ENCODE measurements at places on chromosomes 12 and 14.
A peak's percentile ranks its signal among the peaks of the same experiment; 100 is the strongest.

GRCh38 chr12:59874781-59875180 is 279.0 kb downstream of the SLC16A7 start:
- no peak for DNase-seq

DNA sequence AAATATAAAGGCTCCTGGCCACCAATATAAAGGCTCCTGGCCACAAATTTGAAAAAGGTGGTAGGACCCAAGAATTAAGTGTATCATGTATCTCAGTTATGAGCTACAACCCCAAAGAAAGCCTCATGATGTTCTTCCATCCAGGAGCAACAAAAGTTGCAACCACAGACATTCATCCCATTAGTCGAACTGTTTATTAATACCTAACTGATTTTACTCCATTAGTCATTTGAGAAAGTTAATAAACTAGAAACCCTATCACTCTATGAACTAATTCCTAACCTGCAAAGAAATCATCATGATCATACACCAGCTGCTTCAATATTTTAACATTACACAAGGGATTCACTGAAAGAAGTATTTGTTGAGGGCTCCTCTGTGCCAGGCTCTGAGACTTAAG is 253.2 kb upstream of the GRIP1 start:
- no peak for DNase-seq

DNA sequence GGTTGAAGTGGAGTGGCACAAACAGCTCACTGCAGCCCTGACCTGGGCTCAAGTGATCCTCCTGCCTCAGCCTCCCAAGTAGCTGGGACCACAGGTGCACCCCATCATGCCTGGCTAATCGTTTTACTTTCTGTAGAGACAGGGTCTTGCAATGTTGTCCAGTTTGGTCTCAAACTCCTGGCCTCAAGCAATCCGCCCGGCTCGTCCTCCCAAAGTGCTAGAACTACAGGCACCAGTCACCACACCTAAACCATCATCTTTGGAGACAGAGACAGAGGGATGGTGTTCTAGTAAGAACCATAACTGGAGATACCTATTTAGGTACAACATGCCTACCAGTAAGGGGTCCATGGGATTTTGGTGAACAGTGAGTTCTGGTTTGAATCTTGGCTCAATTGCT is 2.5 kb upstream of the DDX23 start:
- DNase-seq: no peak

- no peak for DNase-seq
These were observed 24.4 kb upstream of the CDK17 start for GRCh38 chr12:96424601-96425000.

GRCh38 chr12:107632246-107632645 is 53.4 kb upstream of the PWP1 start:
- DNase-seq: no peak

DNA sequence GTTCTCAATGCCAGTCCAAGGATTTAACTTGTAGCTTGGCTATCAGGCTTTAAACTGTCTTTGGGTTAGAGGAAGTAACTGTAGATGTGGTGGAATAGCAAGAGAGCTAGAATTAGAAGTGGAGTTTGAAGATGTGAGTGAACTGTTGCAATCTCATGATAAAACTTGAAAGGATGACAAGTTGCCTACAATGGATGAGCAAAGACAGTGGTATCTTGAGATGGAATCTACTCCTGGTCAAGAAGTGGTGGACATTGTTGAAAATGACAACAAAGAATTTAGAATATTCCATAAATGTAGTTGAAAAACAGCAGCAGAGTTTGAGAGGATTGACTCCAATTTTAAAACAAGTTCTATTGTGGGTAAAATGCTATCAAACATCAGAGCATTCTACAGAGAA is 199.0 kb downstream of the DUSP6 start:
- no peak for DNase-seq

DNA sequence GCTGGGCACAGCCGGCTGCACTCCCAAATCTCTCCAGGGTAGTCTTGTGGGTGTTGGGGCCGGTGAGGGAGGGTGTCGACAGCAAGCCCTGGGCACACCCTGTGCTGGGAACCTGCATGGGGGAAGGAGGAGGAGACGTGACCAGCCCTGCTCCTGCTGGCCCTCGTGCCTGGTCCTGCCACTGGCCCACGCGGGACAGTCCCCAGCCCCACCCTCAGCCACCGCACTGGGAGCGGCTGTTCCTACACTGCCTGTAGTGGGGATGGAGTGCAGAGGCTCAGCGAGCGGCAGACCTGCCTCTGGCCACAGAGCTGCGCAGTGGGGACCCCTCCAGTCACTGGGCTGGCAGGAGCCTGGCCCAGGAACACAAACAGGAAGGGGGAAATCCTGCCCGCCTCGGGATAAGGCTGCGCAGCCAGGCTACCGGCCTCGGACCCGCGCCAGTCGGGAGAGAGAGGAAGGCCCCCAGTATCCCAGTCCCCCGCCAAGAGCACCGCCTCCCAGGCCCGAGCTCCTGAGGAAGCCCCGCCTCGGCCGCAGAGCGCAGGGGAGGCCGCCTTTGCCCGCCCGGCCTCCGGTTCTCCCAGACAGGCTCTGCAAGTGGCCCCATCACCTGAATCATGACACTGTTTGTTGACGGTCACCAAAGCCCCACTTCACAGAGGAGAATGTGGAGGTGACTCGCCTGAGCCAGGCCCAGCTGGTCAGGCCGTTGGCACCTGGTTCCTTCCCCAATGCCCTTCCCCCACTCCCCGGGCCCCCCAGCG is 10.6 kb downstream of the AHNAK2 start:
- DNase-seq: no peak

GRCh38 chr12:121693155-121693687 is 19.3 kb upstream of the TMEM120B start:
- DNase-seq: no peak

DNA sequence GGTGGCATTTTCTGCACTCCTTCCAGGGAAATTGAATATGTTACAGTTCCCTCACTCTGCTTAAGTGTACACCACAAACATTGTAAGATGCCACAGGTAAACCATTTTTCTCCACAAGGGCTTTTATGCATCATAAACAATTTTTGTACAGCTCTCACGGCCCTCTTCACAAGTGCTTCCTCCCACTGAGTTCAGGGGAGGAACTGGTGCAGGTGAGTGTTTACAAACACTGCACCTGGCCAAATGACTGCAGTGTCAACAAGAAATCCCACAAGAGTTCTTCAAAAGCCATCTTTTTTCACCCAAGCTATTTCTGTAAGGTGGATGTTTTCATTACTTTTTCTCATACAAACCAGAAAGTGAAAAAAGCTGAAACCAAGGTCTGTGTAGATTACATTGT is 973.2 kb downstream of the AACS start:
- DNase-seq: no peak

DNA sequence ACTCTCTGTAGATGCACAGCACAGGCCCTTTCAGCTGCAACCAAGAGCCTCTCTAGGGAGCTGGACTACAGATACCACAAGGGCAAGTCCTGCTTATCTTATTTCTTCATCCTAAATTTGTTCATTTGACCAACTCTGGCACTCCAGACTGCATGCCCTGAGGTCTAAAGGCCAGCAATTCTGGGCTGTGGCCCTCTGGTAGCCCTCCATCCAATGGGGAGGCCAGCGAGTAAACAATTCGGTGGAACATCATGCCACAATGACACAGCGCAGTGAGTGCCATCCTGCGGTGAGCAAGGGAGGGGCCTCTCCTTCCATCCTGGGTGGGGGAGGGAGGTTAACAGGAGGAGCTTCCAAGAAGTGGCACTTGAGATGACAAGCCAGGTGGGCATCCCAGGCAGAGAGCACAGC is 652 bp upstream of the SELPLG start:
- no peak for DNase-seq

DNA sequence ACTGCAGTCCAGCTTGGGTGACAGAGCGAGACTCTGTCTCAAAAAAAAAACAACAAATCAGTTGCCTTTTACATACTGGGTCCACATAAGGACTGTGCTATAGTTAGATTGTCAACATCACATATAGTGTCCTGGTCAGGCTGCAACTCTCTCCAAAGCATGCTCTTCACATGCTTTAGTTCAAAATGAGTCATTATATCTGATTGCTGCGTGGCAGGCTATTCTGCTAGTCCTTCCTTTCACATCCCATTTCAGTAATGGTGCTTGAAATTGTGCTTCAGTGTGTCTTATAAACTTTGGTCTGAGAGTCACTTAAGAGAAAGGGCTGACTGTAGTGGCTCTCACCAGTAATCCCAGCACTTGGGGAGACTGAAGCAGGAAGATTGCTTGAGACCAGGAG is 6.9 kb downstream of the LETMD1 start:
- no peak for DNase-seq

GRCh38 chr12:107349008-107349747 is 255.8 kb upstream of the CRY1 start:
- DNase-seq: no peak

- DNase-seq: peak; percentile 7
These were observed 1.7 kb downstream of the ANGEL1 start for GRCh38 chr14:76810953-76811400.

GRCh38 chr14:68340262-68340661 is 452.6 kb downstream of the ZFP36L1 start:
- no peak for DNase-seq

DNA sequence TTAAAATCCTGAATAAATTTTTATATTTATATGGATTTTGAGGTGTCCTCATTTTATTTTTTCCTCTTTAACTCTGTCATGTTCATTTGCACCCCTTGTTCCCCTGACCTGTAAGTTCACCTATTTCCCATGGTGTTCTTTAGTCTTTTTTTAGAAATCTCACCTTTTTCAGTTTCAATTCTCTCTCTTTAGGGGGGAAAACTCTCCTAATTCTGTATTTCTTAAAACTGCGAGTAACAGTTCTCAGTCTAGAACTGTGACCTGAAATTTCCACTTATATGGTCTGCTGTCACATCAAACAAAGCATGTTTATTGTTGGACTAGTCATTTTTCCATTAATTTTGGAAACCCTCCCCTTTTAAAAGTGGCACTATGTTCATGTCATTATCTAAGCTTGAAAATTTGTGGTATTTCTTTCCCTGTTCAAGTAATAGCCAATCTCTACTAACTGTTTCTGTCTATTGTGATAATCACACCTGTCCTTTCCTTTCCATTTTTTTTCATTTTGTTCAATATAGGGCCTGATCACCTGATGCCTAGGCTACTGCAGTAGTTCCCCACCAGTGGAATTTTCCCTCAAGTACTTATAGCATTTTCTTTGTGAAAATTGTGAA is 14.0 kb upstream of the FBXO33 start:
- no peak for DNase-seq

DNA sequence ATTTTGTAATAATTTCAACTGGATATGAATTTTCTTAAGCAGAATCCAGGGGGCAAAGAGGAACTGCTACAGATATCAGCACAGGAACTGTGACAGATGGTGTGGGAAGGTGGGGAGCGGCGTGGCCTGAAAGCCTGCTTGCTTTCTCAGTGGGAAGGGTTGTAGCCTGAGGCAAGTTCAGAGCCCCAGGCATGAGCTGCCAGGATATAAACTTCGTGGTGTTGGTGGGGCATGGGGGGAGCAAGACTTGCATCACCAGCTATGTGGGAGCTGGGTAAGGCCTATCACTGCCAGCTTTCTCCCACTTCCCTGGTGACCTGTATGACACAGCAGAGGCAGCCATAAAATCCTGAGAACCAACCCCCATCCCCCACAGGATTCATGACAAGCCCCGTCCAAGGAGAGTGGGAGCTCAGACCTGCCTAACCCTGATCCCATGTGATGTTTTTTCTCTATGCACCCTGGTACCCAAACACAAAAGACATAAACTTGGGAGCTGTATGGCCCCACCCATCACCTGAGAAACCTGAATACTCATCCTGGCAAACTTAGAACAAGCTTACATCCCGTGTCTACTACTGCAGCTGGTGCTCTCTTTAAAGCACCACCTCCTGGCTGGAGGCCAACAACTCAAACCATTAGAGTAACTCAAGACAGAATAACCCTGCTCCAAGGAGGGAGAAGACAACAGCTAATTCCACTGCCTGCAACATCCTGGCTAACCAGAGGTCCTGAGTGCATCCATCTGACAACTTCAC is 16.5 kb downstream of the CLEC1A start:
- DNase-seq: no peak

GRCh38 chr14:67759916-67760315 is 56.5 kb downstream of the ZFYVE26 start:
- DNase-seq: no peak

DNA sequence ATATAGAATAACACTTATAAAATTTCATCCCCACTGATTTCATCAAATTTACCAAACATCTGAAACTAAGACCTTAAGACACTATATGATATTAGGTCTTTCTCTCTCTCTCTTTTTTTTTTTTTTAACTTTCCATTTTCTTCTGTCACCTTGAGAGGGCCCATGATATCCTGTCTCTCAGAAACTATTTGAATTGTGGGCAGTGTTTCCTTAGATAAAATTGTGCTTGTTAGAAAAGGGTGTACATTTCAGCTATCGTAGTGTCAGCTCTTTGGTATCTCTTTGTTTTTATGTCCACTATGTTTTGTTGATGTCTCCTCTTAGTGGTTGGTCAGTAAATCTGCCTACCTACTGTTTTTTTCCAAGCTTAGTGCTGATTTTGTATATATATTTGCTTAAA is 23.8 kb downstream of the DNM1L start:
- no peak for DNase-seq

DNA sequence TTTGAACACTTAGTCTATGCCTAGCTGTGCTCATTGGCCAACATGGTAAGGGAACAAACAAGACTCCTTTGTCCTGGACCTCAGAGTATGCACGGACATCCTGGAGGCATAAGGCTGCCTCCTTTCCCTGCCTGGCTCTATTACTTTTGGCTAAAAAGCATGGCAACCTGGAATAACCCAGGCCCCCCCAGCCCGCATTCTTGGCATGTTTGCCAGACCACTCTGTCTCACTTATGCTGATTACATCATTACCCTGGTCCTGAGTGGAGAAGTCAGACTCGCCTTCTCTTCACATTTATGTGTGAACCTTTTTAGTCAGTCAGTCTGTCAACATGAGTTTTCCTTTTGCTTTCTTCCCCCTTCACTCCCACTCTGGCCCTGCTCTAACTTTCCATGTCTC is 58.0 kb upstream of the ELK3 start:
- DNase-seq: no peak

- no peak for DNase-seq
These were observed 163.3 kb downstream of the ETV6 start for GRCh38 chr12:11812586-11813437.

- DNase-seq: no peak
These were observed 65.7 kb downstream of the TTC9 start for GRCh38 chr14:70707138-70708038.

DNA sequence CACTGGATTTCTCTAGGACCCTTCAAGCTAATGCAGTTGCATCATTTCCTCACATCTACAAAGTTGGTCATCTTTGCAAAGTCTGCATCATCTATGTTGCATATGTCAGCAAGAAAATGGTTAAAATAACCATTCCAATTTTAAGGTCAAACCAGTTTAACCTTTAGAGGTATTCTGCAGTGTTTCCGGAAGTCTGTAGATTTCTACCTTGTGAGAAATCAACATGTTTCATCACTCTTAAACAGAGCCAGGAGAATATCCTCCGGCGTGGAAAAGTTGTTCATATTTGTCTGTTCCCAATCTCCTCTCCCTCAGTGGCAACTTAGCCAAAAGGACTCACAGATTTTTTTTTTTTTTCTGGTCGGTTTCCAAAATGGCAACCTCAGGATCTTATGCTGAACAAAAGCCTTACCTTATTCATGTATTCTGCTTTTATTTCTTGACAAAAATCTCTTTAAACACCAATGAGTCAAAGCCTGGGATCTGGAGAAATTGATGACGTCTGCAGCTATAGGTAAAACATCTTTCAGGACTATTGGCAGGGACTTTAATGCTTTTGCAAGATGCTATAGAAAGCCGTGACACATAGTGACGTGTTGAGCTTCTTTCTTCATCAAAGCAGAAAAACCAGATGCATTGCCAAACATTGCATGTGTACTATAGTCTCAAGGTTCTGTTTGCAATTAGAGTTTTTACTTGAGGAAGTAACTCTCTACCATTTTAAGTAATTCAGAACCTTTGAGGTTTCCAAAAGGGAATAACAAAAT is 16.0 kb upstream of the CDK17 start:
- no peak for DNase-seq

All from activated T-cell treated with anti-CD3 and anti-CD28 coated beads for 24 hours (primary cell).